Erythroblast (primary cell): ENCODE measurements at places on chromosomes 4 and X.

- DNase-seq, result no peak
These were observed 151.0 kb upstream of the PPARGC1A start for GRCh38 chr4:24040811-24041210.

GRCh38 chr4:40453912-40454311 is 118.8 kb downstream of the CHRNA9 start:
- no peak for DNase-seq

GRCh38 chr4:10021653-10022023 is 341 bp upstream of the SLC2A9 start:
- no peak for DNase-seq

DNA sequence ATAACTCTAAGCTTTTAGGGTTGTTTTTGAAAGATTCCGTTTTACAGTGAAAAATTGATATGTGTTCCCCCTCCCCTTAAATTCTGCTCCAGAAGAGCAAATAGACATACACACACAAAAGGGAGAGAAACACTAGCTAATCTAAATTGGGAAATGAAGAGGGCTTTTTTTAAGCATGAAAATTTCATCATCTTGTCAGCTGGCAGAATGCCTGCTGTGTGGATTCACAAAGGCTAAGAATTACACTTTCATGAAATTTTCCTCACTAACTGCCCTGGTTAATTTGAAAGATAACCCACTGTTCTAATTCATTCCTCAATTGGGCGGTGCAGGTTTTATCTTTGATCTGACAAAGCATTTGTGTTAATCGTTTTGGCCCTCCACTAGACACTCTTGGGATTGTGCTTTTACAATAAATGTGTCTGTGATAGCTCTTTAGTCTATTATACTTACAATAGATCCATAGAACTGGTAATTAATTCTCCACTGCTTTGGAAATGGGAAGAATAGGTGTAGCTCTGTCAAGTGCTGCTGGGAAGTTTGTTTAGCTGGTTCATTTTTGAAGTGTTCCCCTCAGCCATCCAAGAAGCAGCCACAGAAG is 152.9 kb downstream of the POLA1 start:
- DNase-seq, result peak; percentile 4

GRCh38 chr4:70713453-70714078 is 8.2 kb upstream of the RUFY3 start:
- DNase-seq, result no peak

DNA sequence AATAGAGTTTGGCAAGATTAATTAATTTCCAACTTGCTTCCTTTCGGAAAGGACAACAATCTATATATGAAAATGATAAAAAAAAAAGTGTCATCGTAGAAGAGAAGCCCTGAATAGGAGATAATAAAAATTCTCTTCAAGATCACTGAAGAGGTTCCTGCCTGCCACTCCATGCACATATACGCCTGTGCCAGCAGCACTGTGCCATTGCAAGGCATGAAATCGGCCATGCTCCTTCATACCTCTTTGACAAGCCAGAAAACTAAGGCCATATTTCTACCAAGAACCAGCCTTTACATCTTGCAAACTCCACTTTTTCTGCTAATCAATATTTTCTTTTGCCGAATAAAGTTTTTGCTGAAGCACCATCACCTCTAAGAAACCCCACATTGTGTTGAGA is 365.5 kb downstream of the CXXC4 start:
- DNase-seq, result no peak

GRCh38 chr4:141026900-141027299 is 106.4 kb downstream of the RNF150 start:
- no peak for DNase-seq

DNA sequence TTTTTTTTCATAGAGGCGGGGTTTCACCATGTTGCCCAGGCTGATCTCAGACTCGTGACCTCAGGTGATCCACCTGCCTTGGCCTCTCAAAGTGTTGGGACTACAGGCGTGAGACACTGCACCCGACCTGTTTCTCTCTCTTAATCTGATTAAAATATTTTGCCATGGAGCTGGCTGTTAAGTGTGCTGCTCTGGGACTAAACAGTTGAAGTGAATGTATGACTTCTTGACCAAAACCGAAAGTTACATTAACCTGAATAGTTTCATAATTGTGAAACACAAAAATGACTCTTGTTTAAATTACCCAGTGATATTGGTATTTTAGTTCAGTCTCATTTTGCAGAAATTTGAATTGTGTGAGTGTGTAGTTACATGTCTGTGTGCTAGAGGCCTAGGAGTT is 2548.6 kb downstream of the PCDH7 start:
- DNase-seq, result no peak

GRCh38 chr4:104486716-104487504 is 7.8 kb downstream of the CXXC4 start:
- no peak for DNase-seq

- peak; percentile 49 for DNase-seq
These were observed 172.2 kb upstream of the CXCL13 start for GRCh38 chr4:77433418-77433733.

- peak; percentile 38 for DNase-seq
These were observed 1.8 kb downstream of the ZFYVE28 start for GRCh38 chr4:2416564-2417225.
